Hippocampal formation (tissue), 2 donors: ENCODE measurements at places on chromosomes 5 and 9.

DNA sequence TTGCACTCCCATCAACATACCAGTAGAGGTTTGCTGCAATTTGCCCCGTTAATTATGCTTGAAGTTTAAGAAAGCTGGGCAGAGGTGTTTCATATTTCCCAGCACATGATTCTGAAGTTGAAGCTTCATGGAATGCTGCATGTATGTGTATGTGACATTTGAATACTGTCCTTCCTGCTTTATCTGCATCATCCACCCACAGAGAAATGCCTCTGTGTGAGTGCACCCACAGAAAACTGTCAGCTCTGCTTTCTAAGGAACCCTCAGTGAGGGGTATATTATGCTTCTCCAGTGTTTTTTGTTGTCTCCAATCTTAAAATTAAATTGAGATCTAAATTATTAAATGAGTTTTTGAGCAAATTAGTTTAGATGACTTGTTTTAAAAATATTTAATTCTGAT is 358.1 kb upstream of the PIK3R1 start:
- no peak for DNase-seq

DNA sequence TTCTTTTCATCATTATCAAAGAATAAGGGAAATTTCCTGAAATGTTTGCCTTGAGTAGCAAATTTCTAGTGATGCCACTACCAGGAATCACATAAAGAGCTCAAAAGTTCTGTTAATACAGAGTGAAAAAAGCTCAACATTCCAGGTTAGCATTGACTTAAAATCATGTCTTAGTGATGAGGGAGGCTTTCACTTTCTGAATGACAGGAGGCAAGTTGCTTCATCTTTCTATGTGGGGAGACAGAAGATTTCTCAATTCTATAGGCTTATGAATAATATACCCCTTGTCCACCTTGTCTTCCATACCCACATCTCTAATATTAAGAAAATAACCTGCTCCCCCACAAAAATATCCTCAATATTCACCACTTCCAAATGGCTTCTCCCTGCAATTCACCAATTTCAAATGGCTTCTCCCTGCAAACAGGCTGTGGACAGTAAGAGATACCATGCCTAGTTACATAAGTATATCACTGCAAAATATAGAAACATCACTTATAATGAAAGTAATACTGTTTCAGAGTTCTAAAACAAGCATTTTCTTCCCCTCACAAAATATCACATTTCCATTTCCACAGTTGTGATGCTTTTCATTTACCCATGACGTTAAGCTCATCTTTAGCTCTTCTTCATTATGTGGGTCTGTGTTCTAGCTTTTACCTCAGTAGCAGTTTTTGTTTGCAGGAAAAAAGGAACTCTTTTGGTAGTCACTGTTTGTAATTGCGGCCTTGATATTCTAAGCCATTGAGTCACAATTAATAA is 2.2 kb upstream of the JAK2 start:
- DNase-seq: no peak

- DNase-seq: no peak
Measured at GRCh38 chr5:139383275-139383992, at the start of gene SLC23A1. SLC23A1 (minus strand) TSS chr5:139383297; CDS start chr5:139383253, 44 bp downstream.

GRCh38 chr9:77632652-77633051 is 15.5 kb downstream of the GNA14 start:
- no peak for DNase-seq

- DNase-seq: no peak
Measured at GRCh38 chr5:129001841-129002526, 36.7 kb downstream of the SLC27A6 start.

GRCh38 chr5:4081466-4081865 is 485.8 kb downstream of the IRX1 start:
- DNase-seq: no peak
